ENCODE measurements at places on chromosomes 16 and 17.

- H3K27me3 ChIP-seq: no peaks in the 10 kb centered on the region
- H3K27ac ChIP-seq: no peak overlapping the region
- peaks cover 35% of the 10 kb centered on the region for H3K36me3 ChIP-seq
Observed at GRCh38 chr17:14078027-14078426, 8.7 kb downstream of the COX10 start.

DNA sequence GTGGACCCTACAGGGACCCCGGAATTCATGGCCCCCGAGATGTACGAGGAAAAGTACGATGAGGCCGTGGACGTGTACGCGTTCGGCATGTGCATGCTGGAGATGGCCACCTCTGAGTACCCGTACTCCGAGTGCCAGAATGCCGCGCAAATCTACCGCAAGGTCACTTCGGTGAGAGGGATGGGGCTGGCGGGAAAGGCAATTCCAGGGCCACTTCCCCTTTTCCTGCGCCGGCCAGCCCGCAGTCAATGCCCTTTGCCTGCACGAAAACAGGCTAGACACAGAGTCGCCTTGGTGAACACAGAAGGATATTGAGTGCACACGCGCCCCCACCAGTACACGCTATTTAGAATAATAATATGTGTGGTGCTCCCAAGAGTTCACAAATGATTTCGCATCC lies 4.0 kb downstream of the WNK4 start:
- no peak for DNase-seq
- H3K36me3 ChIP-seq: peaks cover 5% of the 10 kb centered on the region
- peaks cover 63% of the 10 kb centered on the region for H3K27me3 ChIP-seq
- H3K4me1 ChIP-seq: peaks cover 21% of the 10 kb centered on the region
- no peak overlapping the region for H3K27ac ChIP-seq

DNA sequence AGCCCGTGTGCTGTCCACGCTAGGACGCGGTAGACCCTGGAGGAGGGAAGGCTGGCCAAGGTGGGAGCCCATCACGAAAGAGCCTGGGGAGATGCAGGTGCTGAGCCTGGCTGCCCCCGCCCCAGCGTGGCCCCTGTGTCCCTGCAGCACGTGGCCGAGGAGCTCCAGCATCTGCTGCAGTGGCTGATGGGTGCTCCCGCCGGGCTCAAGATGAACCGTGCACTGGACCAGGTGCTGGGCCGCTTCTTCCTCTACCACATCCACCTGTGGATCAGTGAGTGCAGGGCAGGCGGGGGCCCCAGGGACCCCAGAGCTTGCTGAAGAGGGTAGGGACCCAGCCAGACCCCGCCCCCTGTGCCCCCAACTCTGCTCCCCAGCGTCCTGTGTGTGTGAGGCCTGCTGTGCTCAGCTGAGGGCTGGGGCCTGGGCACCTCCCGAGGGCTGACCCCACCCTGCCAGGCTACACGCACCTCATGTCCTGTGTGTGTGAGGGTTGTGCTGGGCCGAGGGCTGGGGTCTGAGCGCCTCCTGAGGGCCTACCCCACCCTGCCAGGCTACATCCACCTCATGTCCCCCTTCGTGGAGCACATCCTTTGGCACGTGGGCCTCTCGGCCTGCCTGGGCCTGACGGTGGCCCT lies 8.6 kb downstream of the PIGQ start:
- H3K4me1 ChIP-seq: peaks cover 3% of the 10 kb centered on the region
- DNase-seq: no peak
- H3K36me3 ChIP-seq: no peaks in the 10 kb centered on the region
- no peak overlapping the region for H3K4me3 ChIP-seq
- no peaks in the 10 kb centered on the region for H3K27me3 ChIP-seq

GRCh38 chr17:33229499-33229898 lies 63.6 kb downstream of the ASIC2 start:
- H3K4me1 ChIP-seq: no peaks in the 10 kb centered on the region
- H3K36me3 ChIP-seq: no peaks in the 10 kb centered on the region
- H3K4me3 ChIP-seq: no peak overlapping the region
- H3K27me3 ChIP-seq: no peaks in the 10 kb centered on the region

DNA sequence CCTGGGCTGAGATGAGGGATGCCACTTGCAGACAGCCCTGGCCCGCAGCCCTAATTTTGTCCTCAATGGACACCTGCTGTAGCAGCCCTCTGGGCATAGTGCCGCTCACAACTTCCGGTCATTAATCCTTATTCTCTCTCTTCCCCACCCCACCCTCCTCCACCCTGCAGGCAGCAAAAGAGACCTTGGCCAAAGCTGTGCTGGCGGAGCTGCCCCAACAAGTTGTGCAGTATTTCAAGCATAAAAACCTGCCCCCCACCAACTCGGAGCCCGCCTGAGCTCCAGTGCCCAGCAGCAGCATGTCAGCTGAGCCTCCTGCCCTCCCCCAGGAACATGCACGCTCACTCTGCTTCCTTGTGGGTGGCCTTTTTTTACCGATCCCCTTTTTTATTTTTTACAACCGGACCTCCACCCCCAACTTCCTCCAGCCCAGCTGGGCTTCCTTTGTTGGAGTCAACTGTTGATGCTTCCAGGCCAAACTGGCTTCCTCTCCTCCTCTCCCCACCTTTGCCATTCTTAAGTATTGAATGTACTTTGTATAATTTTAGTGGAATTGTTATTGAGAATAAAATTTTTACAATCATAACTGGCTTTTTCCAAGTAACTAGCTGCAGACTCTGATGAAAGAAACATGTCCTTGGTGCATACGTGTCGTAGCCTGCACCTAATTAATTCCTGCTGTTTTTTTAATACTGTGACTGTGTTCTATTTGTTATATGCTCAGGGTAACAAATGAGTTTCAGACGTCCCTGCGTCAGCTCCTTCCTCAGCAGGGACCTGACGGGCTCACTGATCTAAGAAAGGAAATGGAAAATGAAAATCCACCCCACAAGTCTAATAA lies 38.2 kb downstream of the PSME3IP1 start:
- H3K4me3 ChIP-seq: no peak overlapping the region
- DNase-seq: no peak
- H3K4me1 ChIP-seq: peaks cover 28% of the 10 kb centered on the region
- peaks cover 6% of the 10 kb centered on the region for H3K36me3 ChIP-seq
- H3K27me3 ChIP-seq: no peaks in the 10 kb centered on the region

- DNase-seq: no peak
- H3K27me3 ChIP-seq: peaks cover 32% of the 10 kb centered on the region
- no peaks in the 10 kb centered on the region for H3K36me3 ChIP-seq
Observed at GRCh38 chr17:63475491-63476412, 1.1 kb upstream of the ACE start.

GRCh38 chr17:72617557-72617956 lies 474.9 kb downstream of the SLC39A11 start:
- peaks cover 43% of the 10 kb centered on the region for H3K27me3 ChIP-seq
- H3K4me3 ChIP-seq: no peak overlapping the region
- H3K4me1 ChIP-seq: peaks cover 8% of the 10 kb centered on the region
- no peaks in the 10 kb centered on the region for H3K36me3 ChIP-seq

GRCh38 chr16:28873543-28874201 lies 4.6 kb upstream of the ATP2A1 start:
- H3K4me1 ChIP-seq: peaks cover 6% of the 10 kb centered on the region
- no peak overlapping the region for H3K4me3 ChIP-seq
- H3K27ac ChIP-seq: no peak overlapping the region
- peaks cover 13% of the 10 kb centered on the region for H3K36me3 ChIP-seq

Measured in activated CD8-positive, alpha-beta T cell treated with anti-CD3 and anti-CD28 coated beads for 36 hours (primary cell).